ENCODE measurements at places on chromosomes 3 and 15.

GRCh38 chr3:47377186-47377585, 3.6 kb upstream of the PTPN23 start:
- no peak for DNase-seq

GRCh38 chr15:88646951-88647350, 8.1 kb downstream of the ISG20 start:
- DNase-seq = no peak

- DNase-seq = no peak
Measured at GRCh38 chr15:78992416-78993256, 47.8 kb upstream of the CTSH start.

GRCh38 chr3:144524531-144524930, 552.9 kb downstream of the DIPK2A start:
- DNase-seq = no peak

DNA sequence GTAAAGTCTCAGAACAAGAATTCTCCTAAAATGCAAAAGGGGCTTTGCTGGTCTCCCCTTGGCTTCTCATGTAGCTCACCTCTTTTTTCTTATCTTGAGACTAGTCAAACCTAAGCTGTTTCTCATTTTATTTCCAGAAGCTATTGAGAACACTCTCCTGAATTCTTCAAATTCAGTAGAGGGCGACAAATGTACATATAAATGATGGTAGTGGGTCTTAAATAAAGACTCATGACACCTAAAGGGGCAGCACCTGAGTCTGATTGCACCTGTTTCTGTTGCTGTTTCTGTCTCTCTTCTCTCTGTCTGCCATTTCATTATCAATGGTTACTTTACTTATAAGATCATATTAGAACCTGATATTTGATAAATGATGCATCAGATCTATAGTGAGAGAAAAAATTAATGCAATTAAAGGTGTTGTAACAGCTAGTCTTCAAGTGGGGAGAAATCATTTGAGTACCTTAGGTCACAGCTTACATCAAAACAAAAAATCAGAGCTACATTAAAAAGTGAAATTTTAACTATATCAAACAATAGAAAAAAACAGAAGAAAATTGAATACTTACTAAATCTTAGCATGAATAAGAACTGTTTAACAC, 7.0 kb downstream of the ADIPOQ start:
- no peak for DNase-seq

DNA sequence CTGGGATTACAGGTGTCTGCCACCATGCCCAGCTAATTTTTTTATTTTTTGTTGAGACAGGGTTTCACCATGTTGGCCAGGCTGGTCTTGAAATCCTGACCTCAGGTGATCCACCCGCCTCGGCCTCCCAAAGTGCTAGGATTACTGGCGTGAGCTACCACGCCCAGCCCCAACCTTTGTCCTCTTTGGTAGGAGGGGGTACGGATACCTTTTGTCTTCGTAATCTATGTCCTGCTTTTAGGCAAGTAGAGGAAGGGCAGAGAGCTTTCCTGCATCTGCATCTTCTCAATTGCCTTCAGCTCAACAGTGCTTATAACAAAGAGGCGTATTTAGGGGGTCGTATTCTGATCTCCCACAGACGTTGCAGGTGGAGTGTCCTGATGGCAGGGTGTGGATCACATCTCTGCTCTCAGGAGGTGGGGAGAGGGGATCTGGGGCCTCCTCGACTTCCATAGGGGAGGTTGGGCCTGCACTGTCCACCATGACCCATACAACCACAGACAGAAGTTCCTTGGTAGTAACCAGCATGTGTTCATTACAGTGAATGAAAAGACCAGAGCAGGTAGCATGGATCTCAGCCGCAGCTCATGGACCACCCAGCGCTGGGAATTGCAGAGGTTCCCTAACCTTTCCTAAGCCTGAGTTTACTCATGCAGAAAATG, 21.4 kb upstream of the KCTD6 start:
- DNase-seq = no peak

DNA sequence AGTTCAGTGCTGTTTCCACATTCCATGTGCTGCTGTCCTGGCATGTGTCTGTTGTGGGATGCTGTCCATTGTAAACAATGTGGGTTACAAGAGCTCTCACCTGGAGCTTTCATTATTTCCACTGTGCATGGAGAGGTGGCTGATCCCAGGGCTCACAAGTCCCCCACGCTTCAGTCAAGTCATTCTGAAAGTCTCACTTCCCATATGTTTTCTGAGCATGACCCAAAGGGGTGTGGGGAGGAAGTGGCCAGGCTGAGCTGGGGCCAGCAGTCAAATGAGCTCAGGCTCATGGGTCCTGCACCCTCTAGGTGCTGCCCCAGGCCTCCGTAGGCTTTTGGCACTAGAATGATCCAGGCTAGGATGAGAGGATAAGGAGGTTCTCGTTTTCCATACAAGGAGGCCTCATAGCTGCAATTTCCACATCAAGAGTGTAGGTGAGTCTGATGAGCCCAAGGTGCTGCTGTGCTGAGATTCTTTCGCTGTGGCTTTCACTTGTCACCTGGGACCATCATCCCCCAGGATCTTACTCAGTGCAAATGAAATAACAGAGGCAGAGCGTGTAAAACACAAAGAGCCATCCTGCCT, 22.0 kb downstream of the STARD5 start:
- DNase-seq = no peak

GRCh38 chr3:192957441-192958021, 39.9 kb upstream of the MB21D2 start:
- DNase-seq = no peak

DNA sequence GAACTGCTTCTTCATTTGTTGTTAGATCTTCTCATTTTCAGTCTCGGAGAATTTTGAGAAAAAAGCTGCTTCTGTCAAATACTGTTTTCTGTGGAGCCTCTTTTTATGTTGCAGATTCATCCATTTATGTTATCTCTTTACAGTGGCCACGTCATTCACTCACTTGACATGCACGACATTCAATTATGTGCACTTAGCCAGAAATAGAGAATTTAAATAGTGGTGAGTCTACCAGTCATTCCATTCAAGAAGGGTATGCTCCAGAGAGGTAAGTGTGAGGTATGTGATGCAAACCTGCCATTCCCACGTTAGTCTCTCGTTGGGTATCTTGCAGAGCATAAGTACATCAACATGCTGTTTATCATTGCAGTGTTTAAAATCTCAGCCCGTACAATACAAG, 9.8 kb downstream of the ARPP19 start:
- no peak for DNase-seq

- DNase-seq = no peak
Measured at GRCh38 chr3:14225421-14225820, 46.8 kb downstream of the LSM3 start.

DNA sequence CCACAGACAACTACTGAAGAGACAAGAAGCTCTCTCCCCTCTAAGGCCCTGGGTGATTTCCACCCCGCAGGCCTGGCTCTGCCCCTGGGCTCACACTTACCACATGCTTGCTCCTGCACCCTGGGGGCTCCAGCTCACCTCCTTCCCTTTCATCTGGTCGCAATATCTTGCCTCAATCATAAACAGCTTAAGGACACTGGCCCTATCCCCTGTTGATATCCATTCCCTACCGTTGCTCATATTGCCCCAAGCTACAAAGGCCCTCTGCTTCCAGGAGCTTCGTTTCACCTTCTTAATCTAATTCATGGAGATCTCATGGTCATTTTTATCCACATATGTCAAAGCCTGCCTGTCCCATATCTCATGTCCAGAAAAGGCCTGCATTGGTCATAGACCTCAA, 46.0 kb upstream of the TSEN2 start:
- DNase-seq = no peak

DNA sequence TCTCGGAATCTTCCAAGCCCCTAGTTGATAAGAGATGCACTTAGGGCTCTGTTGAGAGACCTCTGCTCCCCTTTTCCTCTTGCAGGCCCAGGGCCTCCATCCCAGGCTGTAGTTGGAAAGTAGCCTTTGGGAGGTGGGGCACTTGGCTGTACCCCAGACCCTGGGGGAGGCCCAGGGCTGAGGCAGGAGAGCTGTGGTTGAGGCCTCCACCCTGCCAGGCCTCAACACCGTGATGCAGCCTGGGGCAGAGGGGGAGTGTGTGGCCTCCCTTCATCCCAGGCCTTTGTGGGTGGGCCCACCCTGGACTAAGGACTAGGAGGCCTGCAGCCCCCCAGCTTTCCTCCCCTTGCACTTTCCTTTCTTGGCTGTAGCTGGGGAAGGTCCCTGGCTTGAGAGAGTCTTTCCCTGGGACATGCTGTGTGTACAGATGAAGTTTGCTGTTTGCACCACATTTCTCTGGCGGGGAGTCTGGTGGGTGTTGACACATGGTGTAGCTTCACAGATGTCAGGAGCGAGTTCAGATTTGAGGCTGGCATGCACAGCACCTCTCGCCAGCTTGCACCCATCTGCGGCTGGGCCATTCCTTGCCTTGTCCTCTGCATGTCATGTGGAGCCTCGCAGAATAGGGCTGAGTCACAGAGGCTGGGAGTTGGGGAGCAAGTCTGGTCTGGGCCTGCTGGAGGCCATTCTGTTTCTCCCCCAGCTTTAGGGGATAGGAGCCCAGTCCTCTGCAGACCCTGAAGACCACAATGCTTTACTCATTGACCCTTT, 13.7 kb downstream of the PLEKHO2 start:
- DNase-seq = no peak

GRCh38 chr3:99877031-99877579, 59.4 kb downstream of the CMSS1 start:
- no peak for DNase-seq

All from endothelial cell (in vitro differentiated cells).